Foreskin keratinocyte (primary cell): ENCODE measurements at places on chromosomes 16 and 17.

DNA sequence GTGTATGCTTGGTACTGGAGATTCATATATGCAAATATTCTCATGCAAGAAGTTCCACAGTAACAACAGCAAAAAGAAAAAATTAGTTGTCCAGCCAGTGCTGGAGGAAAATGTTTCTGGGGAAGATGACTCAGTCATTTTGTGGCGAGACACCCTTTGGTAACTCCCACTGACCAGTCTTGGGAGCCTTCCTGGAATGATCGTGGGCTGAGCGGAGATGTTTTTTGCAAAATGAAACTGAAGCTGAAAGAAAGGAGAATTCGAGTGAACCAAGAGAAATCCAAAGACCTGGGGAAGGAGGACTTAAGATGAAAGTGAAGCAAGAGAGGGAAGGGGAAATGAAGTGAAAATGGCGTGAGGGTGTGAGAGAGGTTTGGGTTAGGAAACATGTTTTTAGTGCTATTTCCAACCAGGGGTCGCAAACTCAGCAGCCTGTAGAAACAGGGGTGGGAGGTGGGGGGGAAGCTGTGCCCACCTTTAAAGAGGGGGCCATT, 5.2 kb downstream of the ITPRIPL2 start:
- no peak for DNase-seq

GRCh38 chr17:2244545-2245525, 58.8 kb downstream of the SMG6 start:
- no peak for DNase-seq

DNA sequence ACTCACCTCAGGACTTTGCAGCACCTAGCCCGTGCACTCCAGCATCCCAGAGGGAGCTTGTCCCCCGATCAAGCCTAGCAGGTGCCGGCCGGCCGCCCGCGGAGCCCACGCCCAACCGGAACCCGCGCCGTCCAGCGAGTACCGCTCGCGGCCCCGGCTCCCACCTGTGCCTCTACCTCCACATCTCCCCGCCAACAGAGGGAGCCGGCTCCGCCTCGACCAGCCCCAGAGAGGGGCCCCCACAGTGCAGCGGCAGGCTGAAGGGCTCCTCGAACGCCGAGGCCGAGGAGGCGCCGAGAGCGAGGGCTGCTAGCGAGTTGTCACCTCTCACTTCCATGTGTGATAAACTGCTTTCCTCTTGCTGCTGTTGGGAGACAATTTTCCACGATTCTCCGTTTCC, 41.1 kb upstream of the DHRS7B start:
- DNase-seq, result no peak

DNA sequence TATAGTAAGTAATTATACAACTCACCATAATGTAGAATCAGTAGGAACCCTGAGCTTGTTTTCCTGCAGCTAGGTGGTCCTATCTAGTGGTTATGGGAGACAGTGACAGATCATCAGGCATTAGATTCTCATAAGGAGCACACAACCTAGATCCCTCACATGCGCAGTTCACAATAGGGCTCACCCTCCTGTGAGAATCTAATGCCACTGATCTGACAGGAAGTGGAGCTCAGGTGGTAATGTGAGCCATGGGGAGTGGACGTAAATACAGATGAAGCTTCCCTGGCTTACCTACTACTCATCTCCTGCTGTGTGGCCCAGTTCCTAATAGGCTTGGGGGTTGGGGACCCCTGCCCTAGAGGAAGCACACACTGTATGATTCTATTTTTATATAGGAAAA, 21.8 kb upstream of the ZNF469 start:
- DNase-seq, result no peak

GRCh38 chr16:27242868-27243590, 25.5 kb downstream of the NSMCE1 start:
- no peak for DNase-seq

GRCh38 chr17:31678431-31678830, 180.6 kb downstream of the COPRS start:
- DNase-seq, result peak; percentile 13
